ENCODE measurements at places on chromosomes 7 and 10.

DNA sequence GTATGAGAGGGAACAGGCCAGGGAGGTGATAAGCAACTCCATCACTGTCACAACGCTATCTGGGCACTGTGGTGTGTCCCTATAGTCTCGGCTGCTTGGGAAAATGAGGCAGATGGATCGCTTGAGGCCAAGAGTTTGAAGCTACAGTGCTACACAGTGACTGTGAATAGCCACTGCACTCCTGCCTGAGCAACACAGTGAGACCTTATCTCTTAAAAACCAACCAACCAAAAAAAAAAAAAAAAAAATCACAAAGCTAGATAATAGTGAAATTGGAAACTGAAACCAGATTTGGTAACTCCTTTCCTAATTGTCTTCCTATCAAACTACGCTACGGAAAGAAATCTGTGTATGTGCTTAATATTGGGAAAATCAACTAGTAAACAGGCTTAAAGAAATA is 14.1 kb downstream of the MICU1 start:
- no peak for DNase-seq

GRCh38 chr7:93228302-93228701 is 2.0 kb upstream of the HEPACAM2 start:
- peak; percentile 73 for DNase-seq

DNA sequence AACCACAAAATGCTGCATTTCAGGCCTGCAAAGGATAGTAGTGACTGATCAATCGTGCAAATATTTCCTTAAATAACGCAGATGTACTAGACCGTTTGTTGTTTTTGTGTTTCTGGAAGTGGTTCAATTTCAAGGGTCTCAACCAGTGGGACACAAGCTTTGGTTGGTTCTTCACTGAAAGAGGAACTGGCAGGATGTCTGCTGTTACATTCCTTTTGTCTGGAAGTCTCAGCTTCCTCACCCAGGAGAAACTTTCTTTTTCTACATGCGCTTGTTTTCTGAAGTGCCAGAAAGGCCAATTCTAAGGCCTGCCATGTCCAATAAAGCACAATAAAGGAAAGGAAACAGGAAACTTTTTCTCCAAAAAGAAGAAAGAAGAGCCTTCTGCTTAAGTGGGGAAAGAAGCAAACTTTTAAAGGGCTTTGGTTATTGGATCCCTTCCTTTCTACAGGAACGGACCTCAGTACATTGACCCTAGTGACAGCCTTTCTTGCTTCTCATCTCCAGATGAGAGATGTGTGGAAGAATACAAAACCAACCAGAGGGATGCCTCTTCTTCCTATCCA is 4.1 kb downstream of the DKK1 start:
- no peak for DNase-seq

DNA sequence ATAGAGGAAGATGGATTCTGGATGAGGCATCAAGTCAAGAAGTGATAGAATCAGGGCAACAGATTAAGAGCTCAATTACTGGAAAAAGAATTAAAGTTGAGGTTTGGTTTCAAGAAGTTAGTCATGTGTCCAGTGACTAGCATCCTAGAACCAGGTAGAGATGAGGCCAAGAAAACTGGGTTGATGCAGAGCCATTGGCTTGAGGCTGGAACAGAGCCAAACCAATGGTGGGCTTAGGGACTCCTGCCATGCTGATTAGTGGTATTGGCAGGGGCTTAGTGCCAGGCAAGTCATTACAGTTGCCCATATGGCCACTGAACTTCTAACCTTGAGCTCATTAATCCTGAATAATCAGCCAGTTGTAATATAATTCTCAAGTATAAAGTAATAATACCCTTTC is 18.5 kb downstream of the ZNF277 start:
- no peak for DNase-seq

DNA sequence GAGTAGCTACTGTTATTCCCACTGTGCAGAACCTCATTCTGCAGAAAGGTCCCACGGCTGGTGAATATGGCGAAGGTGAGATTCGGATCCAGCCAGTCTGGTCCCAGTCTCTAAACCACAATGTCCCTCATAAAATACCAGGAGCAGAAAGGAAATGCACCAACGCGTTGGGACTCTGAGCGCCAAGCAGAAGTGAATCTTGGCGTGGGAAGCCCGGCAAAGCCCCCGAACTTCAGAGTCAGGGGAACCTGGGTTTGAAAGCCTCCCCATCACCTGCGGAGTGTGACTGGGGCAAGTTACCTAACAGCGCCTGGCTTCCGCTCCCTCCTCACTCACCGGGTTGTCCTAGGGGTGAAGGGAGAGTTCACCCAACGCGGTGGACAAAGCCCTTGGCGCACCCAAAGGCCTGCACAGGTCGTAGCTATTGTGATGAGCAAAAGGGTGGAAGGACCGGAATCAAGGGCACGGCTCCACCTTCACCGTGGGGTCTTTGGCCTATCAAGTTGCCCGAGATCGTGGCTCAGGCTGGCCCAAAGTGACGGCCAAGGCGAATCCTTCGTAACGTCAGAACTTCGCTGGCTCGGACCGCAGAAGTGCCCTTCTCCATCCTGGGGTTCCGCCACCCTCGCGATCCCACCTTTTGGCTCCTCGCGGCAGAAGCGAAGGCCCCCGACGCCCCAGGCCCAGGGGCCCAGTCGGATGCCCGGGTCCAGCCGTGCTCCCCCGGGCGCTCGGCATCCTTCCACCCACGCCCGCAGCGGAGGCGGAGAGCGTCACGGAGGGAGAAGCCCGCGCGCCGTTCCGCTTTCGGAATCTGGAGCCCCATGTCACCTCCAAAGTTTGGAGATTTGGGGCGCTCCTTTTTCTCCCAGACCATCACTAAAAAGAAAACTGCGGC is 811 bp downstream of the RGS10 start:
- no peak for DNase-seq

DNA sequence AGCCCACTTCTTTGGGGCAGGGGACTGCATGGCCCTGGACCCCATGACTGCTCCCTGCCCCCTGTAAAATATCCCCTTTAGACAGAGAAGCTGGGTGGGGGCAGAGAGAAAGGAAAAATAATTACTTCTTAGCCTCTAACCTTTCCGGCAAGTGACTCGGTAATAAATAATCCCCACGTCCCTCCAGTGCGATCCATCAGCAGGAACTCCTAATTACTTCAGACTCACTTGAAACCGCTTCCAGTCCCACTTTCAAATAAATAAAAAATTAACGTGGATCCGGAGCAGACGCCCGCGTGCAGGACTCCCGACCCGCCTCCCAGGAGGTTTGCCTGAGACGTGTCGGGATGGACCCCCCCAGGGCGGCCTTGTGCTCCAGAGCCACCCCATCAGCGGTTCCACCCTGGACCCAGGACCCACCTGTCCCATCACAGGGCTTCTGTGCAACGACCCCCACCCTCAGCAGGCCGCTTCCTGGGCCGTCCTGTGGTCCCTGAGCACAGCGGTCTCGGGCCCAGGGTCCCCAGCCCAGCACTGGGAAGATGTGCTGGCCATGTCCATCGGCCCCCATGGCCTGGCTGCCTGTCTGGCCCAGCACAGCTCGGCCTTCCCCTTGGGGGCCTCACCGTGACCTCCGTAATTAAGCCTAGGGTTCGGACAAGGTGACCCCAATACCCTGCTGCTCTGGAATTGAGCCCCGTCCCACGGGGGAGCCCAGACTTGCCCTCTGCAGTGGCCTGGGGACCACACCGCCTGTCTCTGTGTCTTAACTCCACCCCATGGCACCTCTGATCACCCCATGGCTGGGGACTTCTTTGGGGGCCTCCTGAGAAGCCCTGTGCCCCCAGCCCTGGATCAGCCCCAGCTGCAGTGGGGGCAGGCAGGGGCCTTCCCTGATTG is 108.0 kb downstream of the UNCX start:
- DNase-seq, result no peak

DNA sequence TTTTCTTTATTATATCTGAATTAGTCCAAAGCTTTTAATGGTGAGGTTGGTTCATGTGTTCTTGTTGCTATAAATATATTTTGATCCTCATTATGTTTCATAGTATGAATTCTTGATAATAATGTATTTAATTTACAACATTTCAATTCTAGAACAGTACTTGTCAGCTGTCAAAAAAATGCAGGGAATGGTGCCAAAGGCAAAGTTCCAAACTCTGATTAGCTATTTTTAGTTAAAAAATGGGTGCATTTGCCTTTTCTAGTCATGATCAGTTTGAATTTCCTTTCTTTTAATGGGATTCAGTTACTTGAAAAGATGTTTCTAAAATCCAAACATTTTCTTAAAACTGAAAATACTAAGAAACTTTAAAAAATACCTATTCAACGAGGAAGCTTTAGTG is 49.6 kb downstream of the ANKIB1 start:
- no peak for DNase-seq

DNA sequence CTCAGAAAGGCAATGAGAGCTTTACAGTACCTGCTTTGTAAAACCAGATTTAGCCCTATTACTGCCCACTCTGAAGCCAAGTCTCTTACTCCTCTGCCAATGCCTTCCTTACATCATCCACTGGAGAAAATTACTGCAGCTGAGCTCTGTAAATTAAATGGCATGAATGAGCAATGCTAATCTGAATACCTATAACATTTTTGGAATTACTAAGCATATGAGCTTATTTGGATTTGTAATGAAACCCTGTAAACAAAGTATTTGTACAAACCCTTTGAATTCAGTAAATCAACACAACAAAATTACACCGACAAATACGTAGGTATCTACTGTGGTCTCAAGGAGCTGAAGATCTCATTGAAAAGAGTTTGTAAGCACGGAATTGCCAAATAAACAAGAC is 12.1 kb upstream of the CCNY start:
- DNase-seq, result no peak

DNA sequence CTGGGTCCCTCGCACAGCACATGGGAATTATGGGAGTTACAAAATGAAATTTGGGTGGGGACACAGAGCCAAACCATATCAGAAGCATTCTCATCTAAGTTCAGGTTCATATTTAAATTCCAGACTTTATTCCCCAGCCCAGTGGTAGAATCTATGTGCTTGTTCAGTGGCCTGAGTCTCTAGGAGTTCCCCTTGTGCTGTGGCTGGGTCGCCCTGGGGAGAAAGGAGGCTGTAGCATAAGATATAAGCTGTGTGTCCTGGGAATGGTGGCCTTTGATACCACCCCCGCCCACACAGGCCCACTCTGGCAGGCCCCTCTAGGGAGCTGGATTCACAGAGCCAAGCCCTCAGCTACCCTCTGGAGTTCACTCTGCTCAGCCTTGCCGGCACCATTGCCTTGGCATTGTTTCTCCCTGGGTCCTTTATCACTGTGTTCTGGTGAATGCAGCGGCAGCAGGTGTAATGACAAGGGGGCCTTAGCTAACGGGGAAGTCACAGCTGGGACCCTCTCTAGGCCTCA is 64.2 kb downstream of the MINDY4 start:
- no peak for DNase-seq
